ENCODE measurements at places on chromosomes 2 and 18.
A peak's percentile ranks its signal among the peaks of the same experiment; 100 is the strongest.

DNA sequence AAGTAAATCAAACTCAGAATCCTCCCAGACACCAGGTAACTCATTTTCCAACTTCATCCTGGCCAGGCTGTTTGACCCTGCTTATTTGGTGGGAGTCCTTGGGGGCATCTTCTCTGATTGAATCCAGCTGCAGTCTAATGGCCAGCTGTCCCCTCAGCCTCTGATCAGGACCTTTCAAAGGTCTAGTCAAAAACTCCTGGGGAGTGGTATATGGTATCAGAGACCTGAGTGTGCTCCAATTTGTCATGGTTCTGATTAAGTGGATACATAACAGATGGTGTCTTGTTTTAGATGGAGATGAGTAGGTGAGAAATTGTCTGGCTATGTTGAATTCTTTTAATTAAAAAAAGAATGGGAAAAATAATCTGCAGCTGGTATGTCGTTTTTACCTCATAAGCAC lies 842.6 kb upstream of the ACVR2A start:
- no peak for DNase-seq

DNA sequence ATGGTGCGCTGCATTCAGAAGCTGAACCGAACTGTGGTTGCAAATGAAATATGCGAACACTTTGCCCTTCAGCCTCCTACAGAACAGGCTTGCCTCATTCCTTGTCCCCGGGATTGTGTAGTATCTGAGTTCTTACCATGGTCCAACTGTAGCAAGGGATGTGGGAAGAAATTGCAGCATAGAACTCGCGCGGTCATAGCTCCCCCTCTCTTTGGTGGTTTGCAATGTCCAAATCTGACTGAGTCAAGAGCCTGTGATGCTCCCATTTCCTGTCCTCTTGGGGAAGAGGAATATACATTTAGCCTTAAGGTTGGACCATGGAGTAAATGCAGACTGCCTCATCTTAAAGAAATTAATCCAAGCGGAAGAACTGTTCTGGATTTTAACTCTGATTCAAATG lies 291.4 kb downstream of the THSD7B start:
- no peak for DNase-seq

DNA sequence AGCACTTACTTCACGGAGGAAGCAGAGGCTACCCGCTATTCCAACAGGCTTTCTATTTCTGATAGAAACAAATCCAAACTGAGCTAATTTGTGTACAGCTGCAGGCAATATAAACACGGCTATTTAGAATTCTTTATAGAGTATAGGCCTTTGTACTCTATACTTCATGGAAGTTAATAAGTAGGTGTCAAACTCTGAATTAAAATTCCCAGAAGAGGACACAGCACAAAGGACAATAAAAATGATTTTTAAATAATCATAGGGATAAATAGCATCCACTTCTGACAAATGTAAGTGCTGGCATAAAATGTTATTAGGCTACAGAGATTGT lies 261.5 kb downstream of the AFF3 start:
- DNase-seq = no peak

DNA sequence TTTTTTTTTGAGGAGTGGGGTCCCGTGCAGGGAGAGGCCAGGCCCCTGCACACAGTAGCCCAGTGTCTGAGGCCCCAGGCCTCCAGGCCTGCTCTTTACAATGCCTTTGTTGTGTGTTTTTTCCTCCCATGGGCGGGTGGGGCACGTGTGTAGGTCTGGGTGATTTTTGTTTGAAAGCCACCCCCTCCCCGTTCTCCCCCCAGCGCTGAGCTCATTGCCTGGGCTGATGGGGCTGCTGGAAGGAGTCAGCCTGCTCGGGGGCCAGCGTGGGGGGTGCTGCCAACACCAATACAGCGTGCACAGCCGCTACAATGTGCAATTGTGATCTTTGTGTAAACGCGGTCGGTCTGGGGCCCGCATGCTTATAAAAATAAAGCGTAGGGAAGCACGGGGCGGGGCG lies 142.7 kb downstream of the DYSF start:
- peak; percentile 39 for DNase-seq

- DNase-seq = peak; percentile 25
These were observed 21.2 kb downstream of the HS1BP3 start for GRCh38 chr2:20629581-20630171.

GRCh38 chr18:13611601-13612195 lies 114.7 kb downstream of the FAM210A start:
- peak; percentile 27 for DNase-seq

- no peak for DNase-seq
These were observed 275.2 kb downstream of the AGAP1 start for GRCh38 chr2:235769046-235769445.

GRCh38 chr18:58781627-58782194 lies 83.0 kb upstream of the ZNF532 start:
- peak; percentile 73 for DNase-seq

- DNase-seq = peak; percentile 82
These were observed 6.2 kb upstream of the TWIST2 start for GRCh38 chr2:238841542-238842164.

DNA sequence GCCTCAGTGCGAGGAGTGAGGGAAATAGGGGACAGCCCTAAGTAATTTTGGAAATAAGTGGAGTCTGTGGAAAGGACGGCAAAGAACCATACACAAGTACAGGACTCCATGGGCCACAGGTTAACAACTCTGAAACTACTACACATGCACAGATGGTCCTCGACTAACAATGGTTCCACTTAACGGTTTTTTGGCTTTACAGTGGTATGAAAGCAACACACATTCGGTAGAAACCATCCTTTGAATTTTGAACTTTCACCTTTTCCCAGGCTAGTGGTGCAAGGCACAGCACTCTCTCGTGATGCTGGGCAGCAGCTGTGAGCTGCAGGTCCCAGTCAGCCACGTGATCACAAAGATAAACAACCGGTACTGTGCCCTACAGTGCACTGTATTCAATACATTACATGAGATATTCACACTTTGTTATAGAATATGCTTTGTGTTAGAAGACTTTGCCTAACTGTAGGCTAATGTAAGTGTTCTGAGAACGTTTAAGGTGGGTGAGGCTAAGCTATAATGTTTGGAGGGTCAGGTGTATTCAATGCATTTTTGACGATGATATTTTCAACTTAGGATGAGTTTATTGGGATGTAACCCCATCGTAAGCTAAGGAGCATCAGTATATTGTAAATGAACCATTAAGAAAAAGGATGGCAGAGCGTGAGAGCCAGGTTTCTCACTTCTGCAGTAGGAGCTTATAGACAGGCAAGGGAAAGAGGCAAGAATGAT lies 44.6 kb downstream of the TBC1D8 start:
- DNase-seq = no peak

GRCh38 chr18:22946217-22946616 lies 13.1 kb downstream of the RBBP8 start:
- DNase-seq = no peak

DNA sequence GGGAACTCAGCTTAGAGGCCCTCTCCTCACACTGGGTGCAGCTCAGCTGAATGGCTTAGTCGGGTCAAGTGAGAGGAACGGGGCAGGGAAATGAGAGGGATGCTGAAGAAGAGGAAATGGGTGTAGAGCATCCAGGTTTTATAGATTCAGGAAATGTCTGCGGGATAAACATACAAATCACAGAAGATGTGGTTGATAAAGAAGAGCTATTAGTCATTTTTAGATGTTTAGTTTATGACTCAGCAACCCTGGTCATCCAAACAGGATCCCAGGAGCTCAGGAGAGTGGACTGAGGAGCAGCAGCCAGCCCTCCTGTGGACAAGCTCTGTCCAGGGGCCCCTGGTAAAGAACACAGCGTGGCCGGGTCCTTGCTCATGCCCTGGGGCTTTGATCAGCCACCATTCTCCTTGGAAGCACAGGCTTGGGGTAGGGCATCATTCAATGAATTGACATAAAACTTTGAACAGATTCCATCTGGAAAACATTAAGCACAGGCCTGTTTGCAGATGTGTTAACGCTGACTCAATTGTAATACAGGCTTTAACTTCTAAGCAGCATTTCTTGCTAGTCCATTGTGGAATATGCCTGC lies 83.0 kb downstream of the NPAS2 start:
- peak; percentile 98 for DNase-seq

DNA sequence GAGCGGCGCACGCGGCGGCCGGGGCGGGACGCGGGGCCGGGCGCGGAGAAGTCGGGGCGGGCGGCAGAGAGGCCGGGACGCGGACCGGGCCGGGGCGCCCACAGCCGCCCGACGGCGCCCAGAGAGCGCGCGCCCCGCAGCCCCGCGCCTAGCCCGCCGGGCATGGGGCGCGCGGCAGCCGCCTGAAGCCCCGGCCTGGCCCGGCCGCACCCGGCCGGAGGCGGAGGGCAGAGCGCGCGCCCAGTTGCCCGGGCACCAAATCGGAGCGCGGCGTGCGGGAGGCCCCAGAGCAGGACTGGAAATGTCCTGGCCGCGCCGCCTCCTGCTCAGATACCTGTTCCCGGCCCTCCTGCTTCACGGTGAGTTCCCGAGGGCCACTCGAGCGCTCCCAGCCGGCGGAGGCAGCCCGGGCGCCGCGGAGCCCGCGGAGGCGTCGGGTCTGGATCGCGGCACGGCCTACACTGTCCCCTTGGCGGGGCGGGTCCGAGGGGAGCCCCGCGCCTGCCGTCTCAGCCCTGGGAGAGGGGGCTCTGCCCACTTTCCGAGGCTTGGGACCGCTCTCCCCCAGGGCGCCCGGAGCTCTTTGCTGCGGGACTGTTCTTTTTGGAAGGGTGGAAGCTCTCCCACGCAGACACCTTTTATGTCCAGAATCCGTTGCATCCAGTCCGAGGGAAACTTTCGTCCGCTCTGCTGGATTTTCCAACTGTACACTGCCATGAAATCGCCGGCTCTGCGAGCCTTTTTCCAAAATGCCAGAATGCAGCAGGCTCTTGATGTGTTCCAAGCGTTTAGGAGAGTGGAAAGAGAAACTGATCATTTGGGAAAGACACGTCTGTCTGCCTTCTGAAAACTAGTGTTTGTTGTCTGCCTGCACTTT lies 484 bp downstream of the APCDD1 start:
- DNase-seq = peak; percentile 15

DNA sequence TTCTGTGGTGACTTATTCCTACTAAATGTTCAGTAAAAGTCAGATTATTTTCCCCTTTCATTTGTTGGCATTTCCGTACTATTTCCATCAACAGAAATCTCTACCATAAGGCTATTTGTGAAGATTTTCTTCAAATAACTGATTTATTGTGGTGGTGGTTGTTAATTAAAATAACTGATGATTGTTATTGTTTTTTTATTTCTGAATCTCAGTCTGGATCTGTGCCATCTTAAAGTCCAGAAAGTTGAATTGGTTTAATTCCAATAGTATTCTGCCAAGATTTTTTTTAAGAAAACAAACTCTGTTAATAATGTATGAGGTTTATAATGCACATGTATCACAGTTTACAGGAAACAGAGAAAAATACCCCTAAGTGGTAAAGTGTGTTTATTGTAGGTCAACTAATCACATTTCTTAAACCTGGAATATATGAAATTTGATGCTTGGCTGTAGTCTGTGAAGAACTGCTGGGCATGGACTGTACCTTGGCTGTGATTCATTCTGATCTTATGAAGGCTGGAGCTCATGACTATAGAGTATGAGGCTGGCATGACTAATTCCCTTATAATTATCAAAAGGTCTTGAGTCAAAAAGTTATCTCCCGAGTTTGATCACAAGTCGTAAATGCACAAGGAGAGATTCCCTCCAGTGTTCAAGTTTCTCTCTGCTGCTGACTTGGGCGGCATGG lies 134.2 kb upstream of the RND3 start:
- DNase-seq = peak; percentile 82

DNA sequence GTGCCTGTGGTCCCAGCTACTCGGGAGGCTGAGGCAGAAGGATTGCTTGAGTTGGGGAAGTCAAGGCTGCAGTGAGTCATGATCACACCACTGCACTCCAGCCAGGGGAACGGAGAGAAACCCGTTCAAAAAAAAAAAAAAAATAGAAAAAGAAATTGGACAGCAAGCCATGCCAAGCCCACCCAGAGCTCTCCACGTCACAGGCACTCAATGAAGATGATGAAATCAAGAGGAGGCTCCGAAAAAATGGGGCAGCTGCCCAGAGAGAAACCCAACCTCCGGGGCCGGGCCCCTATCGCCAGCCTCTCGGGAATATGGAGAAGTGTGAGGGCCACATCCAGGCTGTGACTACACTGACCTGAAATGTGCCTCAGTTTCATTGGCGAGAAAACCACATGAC lies 40.0 kb downstream of the BIN1 start:
- peak; percentile 55 for DNase-seq

DNA sequence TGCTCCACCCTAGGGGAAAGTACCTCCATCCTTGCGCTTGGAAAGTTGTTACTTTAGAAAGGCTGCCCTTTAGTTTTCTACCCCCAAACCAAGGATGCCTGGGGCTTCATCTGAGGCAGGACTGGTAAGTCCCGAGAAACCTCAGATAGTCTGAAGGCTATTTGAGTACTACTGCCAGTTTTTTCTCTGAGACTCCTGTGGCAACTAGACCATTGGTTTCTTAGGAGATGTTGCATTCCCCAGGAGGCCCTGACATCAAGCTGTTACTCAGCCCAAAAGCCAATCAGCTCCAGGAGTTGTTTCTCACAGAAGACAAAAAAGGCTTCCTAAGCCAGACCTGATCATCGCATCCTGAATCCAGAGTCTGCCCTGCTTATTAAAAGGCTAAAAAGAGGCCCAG lies 67.2 kb downstream of the COLEC12 start:
- DNase-seq = peak; percentile 59

- DNase-seq = no peak
These were observed 163.6 kb upstream of the ZNF516 start for GRCh38 chr18:76658627-76659026.

DNA sequence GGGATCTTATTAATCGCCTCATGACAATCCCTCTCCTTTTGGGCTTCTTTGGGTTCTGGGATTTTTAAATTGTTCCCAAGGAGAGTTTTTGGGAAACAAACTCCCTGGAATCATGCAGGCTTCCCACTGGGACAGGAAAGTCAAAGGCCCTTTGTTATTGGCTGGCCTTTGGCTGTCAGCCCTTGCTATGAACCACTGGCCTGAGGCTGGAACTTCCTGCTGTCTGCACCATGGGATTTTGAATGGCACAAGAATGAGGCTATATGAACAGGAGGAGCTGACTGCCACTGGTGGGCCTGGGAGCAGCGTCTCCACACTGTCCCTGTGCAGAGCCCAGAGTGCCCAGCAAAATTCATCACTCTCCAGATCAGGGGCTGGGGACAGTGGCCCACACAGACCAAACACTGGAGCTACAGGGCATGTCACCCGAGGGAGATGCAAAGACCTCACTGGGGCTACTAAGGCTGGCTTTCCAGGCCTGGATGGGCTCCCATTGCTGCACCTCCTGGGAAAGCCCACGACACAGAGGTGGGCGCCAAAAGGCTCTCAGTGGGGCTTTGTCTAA lies 35.7 kb downstream of the STEAP3 start:
- DNase-seq = no peak

GRCh38 chr2:48343571-48344440 lies 186.1 kb upstream of the STON1 start:
- peak; percentile 79 for DNase-seq
